ENCODE measurements at places on chromosomes 3 and 15.

- DNase-seq, result no peak
Observed at GRCh38 chr3:125643172-125643571, 47.9 kb upstream of the OSBPL11 start.

DNA sequence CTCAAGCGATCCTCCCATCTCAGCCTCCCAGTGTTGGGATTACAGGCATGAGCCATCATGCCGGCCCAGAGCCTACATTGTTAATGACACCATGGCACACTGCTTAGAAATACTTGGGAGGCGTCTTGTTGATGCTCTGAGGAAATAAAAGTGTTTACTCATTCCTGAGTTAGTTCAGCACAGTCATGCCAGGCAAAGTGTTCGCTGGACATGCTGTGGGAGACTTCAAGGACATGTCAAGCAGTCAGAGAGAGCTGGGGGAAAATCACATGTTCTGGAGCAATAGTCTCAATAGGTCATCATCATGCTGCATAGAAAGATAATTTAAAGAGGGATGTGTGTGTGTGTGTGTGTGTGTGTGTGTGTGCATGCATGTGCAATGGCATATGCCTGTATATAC, 37.5 kb downstream of the TTC23 start:
- DNase-seq, result no peak

GRCh38 chr3:46496746-46497555, 825 bp upstream of the RTP3 start:
- peak; percentile 25 for DNase-seq

DNA sequence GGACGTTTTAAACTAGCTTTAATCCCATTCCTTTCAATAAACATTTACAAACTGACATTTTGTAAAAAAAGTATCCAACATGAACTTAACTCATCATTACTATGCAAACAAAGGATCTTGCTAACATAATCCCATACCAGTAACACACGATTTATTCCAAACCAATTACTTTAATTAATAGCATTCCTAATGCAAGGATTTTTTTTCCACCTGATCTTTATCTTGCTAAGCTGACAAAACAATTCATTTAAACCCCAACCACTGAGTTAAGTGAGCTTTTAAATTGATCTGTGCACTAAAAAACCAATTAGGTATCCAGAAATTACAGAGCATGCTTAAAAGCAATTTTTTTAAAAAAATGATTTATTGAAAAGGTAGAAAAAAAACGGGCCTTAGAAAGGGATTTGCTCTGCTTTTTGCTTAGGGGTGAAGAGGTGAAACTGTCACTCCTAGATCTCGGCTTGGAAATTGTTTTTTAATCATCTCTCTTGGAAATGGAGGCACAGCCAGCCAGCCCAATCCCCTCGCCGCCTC, 1.2 kb downstream of the SH3BP5 start:
- no peak for DNase-seq

- DNase-seq, result no peak
Observed at GRCh38 chr3:194487289-194488054, 670 bp upstream of the ATP13A3 start.

- DNase-seq, result no peak
Observed at GRCh38 chr15:58918239-58918638, 15.2 kb downstream of the SLTM start.

DNA sequence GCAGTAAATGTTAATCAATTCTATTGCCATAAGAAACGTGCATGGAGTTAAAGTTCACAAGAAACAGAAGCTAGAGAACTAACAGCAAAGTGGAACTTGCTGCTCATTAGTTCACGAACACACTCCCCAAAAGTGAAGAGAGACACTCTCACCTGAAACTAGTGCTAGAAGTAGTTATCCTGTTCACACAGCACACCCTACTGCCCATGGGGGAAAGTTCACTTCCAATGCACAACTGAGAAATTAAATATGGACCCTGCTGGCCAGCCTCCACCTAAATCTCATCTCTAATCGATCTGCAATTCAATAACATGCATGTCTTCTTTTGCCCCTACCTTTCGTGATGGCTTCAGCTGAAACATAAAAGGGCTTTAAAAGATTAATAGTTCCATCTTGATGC, 39.4 kb upstream of the FRMD4B start:
- no peak for DNase-seq

- no peak for DNase-seq
Observed at GRCh38 chr3:105062853-105063252, 303.9 kb upstream of the ALCAM start.

Measured in activated CD8-positive, alpha-beta memory T cell treated with anti-CD3 and anti-CD28 coated beads for 1 hour (primary cell).